ENCODE measurements at places on chromosomes 7 and 10. TPM values are rescaled to one million over a fixed set of nuclear protein-coding genes. Genes with fewer than 3 reads are reported as not detected.

The TRIL gene
- total RNA-seq: 6.3 TPM

The EBLN1 gene
- not detected for total RNA-seq

The TRAPPC14 gene
- total RNA-seq: 3.5 TPM

The BEND7 gene
- 3.2 TPM for total RNA-seq

The CADPS2 gene
- 26.9 TPM for total RNA-seq

The BLNK gene
- not detected for total RNA-seq

The FGFR2 gene
- not detected for total RNA-seq

The GRK5 gene
- total RNA-seq: 20.5 TPM

The CPN1 gene
- total RNA-seq: not detected

The ADAP1 gene
- total RNA-seq: 0.57 TPM

The SPDYE9 gene
- total RNA-seq: 0.08 TPM

The CDC14C gene
- not detected for total RNA-seq

DNA sequence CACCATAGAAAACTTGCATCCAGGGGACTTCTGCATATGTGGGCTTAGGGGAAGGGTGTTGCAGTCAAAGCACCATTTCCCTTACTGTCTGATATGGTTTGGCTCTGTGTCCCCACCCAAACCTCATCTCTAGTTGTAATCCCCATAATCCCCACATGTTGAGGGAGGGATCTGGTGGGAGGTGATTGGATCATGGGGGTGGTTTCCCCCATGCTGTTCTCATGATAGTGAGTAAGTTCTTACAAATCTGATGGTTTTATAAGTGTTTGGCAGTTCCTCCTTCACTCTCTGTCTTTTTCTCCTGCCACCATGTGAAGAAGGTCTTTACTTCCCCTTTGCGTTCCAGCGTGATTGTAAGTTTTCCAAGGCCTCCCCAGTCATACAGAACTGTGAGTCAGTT is 177.4 kb downstream of the ADK start:
- no peak for DNase-seq

- DNase-seq: peak; percentile 38
Observed at GRCh38 chr10:30387646-30388243, 38.7 kb upstream of the MTPAP start.

GRCh38 chr7:129875745-129876411 is 76.9 kb downstream of the UBE2H start:
- peak; percentile 75 for DNase-seq

- DNase-seq: peak; percentile 52
Observed at GRCh38 chr10:129888784-129889616, 75.1 kb downstream of the EBF3 start.

GRCh38 chr7:158164101-158165095 is 423.2 kb downstream of the PTPRN2 start:
- no peak for DNase-seq

DNA sequence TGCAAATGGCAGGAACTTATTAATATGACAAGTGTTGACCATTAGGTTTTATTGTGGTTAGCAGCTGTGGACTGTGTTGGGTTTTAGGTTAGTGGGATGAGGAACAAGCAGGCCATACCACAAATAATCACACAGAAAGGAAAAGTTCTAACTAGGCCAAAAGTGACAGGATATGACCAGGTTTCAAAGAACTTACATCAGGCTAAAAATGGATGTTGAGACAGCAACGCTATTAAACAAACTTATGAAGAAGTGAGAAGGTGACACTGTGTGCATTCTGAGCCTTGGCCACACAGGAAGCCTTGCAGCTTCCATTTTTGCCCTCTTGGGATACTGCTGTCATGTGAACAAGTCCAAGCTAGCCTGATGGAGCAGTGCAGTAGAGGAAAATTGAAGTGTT is 568.8 kb downstream of the HTR7 start:
- peak; percentile 36 for DNase-seq

DNA sequence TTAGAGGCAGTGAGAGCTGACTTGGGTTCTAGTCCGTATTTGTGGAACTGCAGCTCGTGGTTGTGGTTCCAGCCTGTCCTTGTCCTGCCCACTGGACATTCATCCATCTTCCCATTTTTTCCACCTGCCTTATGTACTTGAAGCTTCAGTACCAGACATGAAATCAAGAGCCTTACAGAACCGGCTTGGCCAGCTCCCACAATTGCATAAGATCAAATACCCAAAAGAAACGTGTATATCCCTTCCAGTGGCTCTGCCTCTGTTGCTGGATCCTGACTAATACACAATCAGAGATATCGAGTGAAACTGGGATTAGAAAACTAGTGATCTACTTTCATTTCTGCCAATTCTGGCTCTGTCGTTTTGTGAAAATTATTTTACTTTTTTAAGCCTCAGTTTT is 23.8 kb upstream of the LIPA start:
- DNase-seq: peak; percentile 66

DNA sequence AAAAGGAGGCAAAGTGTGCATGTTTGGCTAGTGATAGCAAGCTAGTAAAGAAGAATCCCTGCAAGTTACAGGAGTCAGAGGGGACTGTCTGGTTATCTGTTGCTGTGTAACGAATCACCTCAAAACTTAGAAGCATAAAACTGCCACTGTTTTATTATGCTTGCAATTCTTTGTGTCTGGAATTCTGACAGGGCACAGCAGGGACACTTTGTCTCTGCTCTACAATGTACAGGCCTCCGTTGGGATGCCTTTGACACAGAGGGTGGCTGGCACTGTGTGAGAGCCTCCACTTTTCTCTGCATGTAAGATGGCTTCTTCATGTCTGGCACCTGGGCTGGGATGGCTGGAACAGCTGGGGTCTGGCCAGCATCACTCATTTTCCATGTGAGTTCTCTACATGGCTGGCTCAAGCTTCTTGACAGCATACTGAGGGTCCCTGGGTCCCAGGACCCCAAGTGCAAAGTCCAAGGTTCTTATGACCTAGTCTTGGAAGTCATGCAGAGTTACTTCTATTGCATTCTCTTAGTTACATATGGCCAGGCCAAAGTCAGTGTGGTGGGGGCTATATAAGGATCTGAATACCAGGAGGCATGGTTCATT is 276.9 kb downstream of the RPS24 start:
- no peak for DNase-seq

DNA sequence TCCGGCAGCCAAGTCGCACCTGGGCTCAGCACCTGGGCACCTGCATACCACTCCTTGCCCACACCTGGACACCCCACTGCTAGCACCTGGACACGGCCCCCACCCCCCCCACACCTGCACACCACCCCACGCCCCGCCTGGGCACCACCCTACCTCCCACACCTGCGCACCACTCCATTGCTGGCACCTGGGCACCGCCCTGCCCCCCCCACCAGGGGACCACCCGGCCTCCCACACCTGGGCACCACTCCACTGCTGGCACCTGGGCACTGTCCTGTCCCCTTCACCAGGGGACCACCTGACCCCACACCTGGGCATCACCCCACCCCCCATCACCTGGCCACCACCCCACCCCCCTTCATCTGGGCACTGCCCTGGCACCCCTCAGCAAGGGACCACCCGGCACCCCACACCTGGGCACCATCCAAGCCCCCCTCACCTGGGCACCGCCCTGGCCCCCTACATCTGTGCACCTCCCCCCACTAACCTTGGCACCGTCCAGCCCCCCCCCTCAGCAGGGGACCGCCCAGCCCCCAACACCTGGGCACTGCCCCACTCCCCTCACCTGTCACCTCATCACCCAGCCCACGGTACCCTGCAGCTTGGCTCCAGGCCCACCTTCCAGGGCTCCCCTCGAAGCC is 33.8 kb upstream of the RNF32 start:
- no peak for DNase-seq

DNA sequence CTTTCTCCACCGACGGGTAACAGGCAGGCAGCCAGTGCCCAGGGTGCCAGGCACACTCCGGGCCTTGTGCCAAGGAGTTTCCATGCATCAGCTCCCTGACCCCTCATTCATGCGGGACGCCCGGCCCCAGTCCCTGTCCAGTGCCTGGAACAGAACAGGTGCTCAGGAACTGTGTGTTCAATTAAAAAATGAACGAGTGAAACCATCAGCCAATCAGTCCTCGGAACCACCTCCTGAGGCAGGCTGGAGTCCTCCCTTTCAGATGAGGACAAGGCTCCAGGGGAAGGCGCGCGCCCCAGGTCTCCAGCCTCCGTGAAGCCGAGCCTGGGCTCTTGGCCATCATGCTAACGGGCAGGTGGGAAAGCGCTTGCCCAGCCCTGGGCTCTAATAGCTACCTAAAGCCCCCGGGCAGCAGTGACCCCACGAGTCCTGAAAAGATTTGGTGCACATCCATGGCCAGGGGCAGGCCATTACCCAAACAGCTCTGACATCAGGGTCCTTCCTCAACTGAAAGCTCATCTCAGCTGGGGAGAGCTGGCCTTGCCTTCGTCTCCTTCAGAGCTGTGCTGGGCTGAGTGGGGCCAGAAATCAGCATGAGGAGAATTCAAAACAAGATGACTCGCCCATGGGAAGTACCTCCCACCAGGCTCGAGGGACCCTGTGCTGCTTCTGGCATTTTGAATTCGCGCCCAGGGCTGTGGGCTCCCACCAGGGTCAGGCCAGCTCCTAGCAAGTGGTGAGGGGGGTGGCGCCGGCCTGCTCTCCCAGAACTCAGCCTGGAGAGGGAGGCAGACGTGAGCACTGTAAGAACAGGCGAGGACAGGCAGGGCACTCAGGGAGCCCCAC is 200.5 kb downstream of the MAD1L1 start:
- peak; percentile 16 for DNase-seq

- no peak for DNase-seq
Observed at GRCh38 chr10:64430690-64431323, 909.6 kb downstream of the REEP3 start.

GRCh38 chr7:103717574-103717973 is 271.6 kb upstream of the SLC26A5 start:
- no peak for DNase-seq

GRCh38 chr10:111709603-111710002 is 474.0 kb downstream of the GPAM start:
- DNase-seq: peak; percentile 15

GRCh38 chr7:151091431-151091830 is 5.2 kb downstream of the AGAP3 start:
- DNase-seq: no peak

GRCh38 chr10:30820261-30820991 is 190.9 kb upstream of the LYZL2 start:
- DNase-seq: peak; percentile 99

- no peak for DNase-seq
Observed at GRCh38 chr7:108455551-108455997, 662 bp downstream of the NRCAM start.

DNA sequence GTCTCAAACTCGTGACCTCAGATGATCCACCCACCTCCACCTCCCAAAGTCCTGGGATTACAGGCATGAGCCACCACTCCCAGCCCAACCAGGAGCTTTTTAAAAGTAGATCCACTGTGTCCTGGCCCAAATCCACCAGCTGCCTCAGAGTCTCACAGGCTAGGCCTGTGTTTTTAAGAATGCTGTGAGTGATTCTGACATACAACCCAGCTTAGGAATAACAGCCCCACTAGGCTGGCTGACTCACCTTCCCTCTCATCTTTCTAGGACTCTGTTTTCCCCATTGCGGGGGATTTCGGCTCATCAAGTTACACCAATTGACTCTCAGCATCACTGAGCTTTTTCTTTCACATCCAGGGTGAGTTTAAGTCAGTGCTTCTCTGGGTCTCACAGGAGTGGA is 207.6 kb downstream of the SKIDA1 start:
- peak; percentile 53 for DNase-seq

DNA sequence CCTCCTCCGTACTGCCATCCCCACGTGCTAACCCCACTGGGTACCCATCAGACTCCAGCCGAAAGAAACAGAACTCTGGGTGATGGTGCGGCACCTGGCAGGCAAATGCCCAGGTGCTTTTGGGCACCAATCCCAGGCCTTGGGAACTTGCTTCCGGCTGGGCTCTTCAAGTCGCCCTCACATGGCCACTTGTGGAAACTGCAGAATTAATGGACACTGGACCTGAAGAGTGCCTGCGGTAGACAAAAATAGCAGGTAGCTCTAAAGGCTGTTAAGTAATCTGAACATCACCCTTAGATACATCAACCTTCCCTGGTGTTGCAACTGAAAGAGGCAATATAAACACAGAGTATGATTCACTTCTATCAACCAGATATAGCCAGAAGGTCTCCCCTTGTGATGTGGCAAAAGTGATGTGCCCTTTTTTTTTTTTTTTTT is 644.4 kb downstream of the GRM8 start:
- DNase-seq: no peak

DNA sequence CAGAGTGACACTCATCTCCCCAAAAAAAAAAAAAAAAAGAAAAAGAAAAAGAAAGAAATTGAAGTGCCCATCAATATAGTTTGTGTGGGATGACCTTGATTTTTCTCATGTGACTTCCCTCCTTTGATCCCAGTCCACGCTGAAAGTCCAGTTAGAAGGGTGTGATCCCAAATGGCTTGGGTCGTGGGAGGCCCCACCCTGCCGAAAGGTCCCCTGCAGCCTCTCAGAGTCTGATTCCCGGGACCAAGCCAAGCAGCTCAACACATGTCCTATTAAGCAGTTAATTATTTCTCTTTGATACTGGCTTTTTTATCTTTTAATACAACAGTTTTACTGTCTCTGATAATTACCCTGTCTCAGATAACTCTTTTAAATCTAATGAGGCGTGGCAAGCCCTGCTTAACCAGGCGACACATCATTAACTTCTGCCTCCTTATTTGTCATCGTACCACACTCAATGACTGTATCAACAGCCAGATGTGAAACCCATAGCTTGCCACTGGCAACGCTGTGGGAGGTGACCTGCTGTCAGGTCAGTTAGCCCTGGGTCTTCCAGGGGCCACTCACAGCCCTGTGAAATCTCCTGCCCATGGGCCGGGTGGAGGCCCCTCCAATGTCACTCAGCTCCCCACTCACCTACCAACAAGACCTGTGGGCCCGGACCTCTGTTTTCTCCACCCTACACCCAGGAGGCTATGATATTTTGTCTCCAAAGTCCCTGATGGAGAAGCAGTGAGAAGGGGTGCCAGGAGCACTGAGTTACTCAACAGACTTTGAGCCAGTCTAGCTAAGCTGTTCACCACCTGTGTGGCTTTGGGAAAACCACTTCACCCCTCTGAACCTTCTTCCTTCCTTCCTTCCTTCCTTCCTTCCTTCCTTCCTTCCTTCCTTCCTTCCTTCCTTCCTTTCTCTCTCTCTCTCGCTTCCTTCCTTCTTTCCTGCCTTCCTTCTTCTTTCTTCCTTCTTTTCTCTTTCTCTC is 110.0 kb upstream of the SFMBT2 start:
- DNase-seq: no peak

GRCh38 chr7:54166419-54166818 is 375.8 kb upstream of the VSTM2A start:
- no peak for DNase-seq

DNA sequence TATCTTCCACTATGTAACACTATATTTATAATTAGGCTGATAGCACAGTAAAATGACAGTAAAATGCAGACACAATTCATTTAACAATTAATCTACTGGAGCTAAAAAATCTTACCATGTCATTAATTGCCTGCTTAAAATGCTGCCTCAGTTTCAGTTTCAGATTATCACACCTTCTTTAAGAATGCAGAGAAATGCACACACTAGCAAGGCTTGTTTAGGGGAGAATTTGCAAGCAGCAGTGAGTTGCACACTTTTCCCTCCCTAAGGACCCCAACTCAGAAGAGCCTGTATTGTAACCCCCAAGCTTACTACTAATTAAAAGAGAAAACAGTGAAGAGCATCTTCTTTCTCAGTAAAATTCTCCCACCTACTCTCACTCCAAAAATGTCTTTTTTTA is 79.7 kb upstream of the KCNIP2 start:
- no peak for DNase-seq
